ENCODE measurements at places on chromosomes 16 and 17.
A peak's percentile ranks its signal among the peaks of the same experiment; 100 is the strongest.

DNA sequence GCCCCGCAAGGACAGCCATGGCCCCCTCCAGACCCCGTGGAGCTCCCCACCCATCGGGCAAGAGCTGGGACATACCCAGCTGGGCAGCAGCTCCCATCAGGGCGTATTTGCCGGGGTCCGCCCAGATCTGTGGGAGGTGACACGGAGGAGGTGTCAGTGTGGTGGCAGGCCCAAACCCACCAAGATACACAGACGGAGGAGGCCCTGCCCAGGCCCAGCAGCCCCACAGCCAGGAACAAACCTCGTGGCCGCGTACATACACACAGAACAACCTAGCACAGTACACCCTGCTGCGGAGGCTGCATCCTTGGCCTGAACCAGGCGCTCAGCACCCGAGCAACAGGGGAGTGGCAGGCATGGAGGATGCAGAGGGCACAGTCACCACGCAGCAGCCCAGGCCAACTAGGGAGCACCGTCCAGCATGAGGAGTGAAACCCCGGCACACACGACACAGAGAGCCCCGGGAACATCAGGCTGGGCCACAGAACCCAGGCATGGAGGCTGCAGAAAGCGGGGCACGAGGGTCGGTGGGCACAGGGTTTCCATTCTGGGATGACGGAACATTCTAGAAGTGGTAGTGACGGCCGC is 4.9 kb upstream of the CCDC154 start:
- DNase-seq = no peak

GRCh38 chr16:47847220-47847970 is 308.4 kb downstream of the ABCC12 start:
- no peak for DNase-seq

- no peak for DNase-seq
Observed at GRCh38 chr17:15348021-15348420, 6.6 kb upstream of the TEKT3 start.

DNA sequence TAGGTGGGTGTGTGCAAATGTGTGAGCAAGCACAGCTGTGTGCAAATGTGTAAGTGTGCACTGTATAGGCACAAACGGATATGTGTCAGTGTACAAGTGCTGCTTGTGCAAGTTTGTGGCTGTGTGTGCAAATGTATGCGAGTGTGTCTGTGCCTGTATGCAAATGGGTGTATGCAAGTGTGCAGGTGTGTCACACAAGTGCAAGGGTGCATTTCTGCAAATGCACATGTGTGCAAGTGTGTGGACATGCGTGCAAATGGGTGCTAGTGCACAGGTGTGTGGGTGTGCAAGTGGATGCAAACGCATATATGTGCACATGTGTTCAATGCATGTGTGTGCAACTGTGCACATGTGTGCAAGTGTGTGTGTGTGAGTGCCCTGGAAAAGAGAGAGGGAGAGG is 76.5 kb upstream of the TNRC6C start:
- no peak for DNase-seq

GRCh38 chr17:41315814-41316445 is 420 bp upstream of the KRTAP17-1 start:
- DNase-seq = no peak

DNA sequence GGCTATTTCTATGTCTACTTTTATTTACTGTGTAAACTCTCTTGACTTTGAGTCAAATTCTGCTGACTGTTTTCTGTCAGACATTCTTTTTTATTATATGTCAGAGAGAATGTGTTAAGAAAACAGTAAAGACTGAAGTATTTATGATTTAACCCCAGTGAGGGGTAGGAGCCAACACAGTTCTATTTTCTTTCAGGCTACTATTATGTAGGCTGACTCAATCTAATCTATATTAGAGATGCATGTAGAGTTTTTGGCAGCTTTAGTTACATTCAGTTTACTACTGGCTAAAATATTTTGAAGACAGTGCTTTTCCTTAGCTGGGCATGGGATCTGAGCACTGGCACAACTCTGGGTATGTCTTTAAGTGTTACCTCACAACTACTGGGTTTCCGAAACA is 1108.0 kb downstream of the CDH11 start:
- DNase-seq = no peak

- DNase-seq = no peak
Observed at GRCh38 chr16:66503030-66503429, 46.9 kb downstream of the TK2 start.

GRCh38 chr17:14304222-14304772 is 3.4 kb downstream of the HS3ST3B1 start:
- no peak for DNase-seq

DNA sequence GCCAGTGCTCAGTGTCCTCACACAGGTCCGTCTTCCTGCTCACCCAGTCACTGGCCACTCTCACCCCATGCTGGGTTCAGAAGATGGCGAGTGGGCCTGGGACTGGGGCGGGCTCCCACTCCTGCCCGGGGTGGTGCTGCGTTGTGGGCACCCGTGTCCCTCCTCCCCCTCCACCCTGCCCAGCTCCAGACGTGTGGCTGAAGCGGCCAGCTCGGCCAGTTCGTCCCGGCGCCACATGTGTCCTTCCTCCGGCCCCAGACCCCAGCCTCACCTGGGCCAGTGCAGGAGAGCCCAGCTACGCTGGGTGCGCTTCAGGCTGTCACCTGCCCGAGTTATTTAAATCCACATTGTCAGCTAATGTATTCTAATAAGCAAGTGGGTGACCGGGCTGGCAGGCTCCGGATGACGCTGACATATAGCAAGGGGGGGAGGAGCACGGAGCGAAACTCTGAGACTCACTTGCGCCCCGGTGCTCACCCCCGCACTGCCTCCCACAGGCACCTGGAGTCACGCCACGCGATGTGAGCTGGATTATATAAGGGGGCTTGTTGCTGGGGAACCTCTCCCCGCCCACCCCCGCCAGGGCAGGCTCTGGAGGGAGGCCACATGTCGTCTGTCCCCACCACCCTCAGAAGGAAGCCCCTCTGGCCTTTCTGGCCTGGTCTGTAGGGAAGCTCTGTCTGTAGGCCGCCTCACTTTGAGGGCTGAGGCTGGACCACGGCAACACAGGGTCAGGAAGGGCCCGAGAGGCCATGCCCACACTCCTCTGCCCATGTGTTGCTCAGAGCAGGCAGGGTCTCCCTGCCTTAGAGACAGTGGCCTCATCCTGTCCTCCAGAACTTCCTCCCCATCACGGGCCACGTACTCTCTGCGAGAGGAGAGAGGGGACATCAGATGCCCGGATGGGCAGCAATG is 7.1 kb upstream of the BAIAP2 start:
- no peak for DNase-seq

- DNase-seq = no peak
Observed at GRCh38 chr16:67329901-67330300, 3.3 kb downstream of the LRRC36 start.

DNA sequence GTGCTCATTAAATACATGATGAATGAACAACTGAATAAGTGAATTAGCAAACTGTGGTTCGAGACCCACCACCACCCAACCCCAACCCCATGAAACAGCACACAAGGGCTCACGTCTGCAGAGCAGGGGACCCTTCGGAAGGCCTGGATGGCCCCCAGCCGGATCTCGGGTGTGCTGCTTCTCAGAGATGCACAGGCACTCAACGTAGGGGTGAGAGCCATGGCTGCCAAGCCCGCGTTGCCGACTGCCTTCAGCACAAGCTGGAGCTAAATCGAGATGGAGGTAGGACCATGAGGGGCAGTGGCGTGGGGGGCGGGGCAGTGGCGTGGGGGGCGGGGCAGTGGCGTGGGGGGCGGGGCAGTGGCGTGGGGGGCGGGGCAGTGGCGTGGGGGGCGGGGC is 93.2 kb downstream of the LITAF start:
- DNase-seq = no peak

GRCh38 chr17:80703142-80703478 is 158.5 kb downstream of the RPTOR start:
- DNase-seq = no peak

DNA sequence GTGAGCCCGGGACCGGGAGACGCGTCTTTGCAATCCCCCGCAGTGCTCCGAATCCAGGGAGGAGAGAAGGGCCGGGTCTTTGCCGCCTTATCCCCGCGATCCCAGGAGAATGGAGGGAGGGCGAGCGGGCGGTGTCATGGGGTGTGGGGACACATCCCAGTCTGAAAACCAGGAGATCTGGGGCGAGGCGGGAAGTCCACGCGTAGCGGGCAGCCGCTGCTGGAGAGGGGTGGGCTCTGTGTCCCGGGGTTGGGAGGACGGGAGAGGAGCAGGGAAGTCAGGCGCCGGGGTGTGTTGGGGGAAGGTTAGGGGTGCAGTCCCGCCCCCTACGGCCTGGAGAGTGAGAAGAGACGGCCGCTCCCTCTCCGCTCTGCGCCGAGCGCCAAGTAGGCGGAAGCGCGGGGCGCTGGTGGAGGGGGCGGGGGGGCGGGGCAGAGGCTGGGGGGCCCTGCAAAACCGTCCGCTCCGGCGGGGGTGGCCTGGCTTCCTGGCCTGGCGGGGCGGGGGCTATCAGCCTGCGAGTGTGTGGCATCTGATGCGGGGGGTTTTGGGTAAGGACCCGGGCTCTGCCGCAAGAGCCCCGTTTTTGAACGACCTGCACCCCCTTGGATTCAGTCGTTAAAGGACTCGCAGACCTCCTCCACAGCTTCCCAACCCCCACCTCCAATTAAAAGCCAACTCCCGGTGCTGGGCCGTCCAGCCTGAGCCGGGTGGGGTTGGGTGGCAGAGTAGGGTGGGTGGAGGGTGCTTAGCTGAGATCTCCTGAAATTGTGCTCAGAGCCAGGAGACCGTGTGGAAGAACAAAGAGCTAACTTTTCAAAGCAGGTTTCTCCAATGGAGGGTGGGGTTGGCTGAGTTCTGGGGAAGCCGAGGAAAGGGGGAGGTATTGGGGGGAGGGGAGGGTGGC is 654 bp downstream of the LASP1 start:
- DNase-seq = peak; percentile 32

GRCh38 chr16:90019543-90020259 is 445 bp upstream of the DBNDD1 start:
- DNase-seq = no peak

- DNase-seq = no peak
Observed at GRCh38 chr16:31696968-31697743, 169.5 kb downstream of the AHSP start.

- DNase-seq = no peak
Observed at GRCh38 chr17:49707246-49707607, 537 bp downstream of the SLC35B1 start.

DNA sequence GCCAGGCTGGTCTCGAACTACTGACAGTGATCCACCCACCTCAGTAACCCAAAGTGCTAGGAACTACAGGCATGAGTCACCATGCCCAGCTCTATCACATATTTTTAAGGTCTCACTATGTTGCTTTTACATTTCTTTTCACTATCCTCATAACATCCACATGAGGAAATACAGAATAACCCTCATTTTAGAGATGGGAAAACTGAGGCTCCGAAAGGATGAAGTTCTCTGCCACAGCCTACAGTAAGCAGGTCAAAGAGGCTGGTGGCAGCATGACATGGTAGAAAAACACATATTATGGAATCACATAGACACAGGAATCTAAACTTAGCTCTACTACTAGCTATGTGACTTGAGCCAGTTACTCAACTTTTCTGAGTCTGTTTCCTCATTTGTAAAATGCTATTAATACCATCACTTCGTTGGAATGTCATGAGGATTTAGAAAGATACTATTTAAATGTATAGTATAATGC is 32.2 kb downstream of the APPBP2 start:
- DNase-seq = no peak

- no peak for DNase-seq
Observed at GRCh38 chr16:84356591-84357116, 11.7 kb upstream of the ATP2C2 start.

- no peak for DNase-seq
Observed at GRCh38 chr16:21338537-21339268, 60.6 kb upstream of the CRYM start.

DNA sequence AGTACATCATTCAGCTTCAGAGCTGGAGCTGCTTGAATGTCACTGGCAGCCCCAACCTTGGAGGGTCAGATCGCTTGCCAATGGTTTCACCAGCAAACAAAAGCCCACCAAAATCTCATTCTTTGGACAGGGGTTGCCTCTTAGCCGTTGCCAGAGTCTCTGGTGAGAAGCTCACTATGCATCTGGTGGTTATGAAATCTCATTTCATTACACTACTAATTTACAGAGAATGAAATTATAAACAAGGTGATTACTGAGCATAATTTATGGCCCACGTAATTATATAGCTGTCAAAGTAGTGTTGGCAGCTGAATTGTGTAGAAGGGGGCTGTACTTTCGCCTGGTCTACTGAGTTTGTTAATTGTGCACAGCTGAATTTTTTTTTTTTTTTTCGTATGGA is 688.9 kb upstream of the KIF2B start:
- no peak for DNase-seq

- no peak for DNase-seq
Observed at GRCh38 chr17:81095383-81095762, 60.4 kb downstream of the BAIAP2 start.

- DNase-seq = no peak
Observed at GRCh38 chr16:450385-450784, 24.9 kb downstream of the RAB11FIP3 start.

- no peak for DNase-seq
Observed at GRCh38 chr17:63696381-63696961, 3.5 kb downstream of the LIMD2 start.

DNA sequence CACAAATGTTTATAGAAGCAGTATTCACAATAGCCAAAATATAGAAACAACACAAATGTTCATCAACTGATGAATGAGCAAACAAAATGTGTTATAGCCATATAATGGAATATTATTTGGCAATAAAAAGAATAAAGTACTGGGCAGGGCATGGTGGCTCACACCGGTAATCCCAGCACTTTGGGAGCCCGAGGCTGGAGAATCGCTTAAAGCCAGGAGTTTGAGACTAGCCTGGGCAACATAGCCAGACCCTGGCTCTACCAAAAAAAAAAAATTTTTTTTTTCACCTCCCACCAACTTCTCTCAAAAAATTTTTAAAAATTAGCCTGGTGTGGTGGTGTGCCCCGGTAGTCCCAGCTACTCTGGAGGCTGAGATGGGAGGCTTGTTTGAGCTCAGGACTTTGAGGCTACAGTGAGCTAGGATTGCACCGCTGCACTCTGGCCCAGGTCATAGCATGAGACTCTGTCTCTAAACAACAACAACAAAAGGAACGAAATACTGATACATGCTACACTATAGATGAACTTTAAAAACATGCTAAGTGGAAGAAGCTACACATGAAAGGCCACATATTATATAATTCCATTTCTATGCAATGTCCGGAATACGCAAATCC is 10.7 kb upstream of the PECAM1 start:
- no peak for DNase-seq

DNA sequence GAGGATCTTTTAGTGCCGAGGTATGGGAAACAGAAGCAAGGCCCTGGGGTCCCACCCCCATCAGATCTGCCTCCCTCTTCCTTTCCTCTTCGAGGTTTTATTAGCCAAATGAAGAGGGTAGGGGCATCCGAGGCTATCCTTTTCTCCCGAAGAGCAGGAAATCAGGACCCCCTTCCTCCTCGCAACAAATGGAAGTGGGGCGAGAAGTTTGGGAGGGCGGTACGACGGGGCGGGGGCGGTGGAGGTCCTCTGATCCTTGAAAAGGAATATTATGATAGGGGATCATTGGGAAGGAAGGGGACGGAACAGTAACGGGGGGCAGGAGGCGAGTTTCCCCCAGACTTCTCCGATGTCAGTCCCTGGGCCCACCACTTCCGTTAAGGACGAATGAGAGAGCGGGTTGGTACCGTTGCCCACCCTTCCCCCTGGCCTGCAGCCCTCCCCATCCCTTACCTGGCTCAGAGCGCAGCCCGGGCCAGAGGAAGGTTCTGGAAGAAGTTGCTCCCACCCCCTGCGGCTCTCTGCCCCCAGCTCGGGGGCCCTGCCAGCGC is 309 bp downstream of the FOXJ1 start:
- DNase-seq = no peak

- DNase-seq = no peak
Observed at GRCh38 chr17:47757386-47757785, 24.4 kb downstream of the TBX21 start.

- DNase-seq = no peak
Observed at GRCh38 chr16:31496670-31497069, 11.5 kb downstream of the RUSF1 start.
